ENCODE measurements at places on chromosomes 4 and X. TPM values are rescaled to one million over a fixed set of nuclear protein-coding genes. Genes with fewer than 3 reads are reported as not detected.
A peak's percentile ranks its signal among the peaks of the same experiment; 100 is the strongest.

GRCh38 chr4:40515398-40516293, 114.0 kb downstream of the RBM47 start:
- no peak for DNase-seq

DNA sequence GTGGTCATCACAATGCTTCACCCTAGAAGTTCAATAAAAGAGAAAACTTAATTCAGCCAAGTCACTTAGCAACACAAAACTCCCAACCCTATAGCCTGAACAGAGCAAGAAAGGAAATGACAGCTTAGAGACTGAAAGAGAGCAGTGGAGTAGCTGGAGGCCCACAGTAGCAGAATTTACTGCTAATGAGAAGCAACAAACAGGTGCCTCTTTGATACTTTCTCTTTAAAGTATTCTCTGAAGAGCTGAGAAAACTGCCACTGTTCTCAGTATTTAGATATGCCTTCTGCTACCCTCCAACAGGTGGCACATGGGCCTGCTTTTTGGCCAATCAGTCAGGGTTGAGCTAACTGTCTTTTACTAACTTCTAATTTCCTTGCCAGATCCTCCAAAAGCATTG, 240.0 kb downstream of the GPC3 start:
- no peak for DNase-seq

DNA sequence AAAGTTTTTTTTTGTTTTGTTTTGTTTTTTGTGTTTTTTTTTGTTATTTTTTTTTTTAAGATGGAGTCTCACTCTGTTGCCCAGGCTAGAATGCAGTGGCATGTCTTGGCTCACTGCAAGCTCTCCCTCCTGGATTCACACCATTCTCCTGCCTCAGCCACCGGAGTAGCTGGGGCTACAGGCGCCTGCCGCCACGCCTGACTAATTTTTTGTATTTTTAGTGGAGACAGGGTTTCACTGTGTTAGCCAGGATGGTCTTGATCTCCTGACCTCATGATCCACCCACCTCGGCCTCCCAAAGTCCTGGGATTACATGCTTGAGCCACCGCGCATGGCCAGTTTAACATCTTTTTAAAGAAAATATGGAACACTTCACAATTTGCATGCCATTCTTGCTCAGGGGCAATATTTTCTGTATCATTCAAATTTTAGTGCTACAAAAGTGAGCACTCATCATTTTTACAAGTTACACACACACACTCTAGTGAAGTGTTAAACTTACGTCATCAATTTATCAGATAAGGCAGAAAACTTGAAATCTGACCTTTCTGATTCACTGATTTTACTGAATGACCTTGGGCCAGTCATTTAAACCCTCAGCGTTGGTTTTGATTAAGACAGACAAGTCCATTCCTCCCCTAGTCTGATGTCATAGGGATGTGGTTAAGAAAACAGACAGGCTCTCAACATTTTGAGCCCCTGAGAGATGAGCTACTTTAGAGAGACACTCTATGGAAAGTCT, 61.2 kb downstream of the TRIM2 start:
- no peak for DNase-seq

GRCh38 chr4:110869114-110869513, 246.2 kb upstream of the PITX2 start:
- DNase-seq, result peak; percentile 25

The CT47B1 gene
- not detected for total RNA-seq

Measured in muscle of leg (tissue), 16 donors.